Effector memory CD8-positive, alpha-beta T cell (primary cell): ENCODE measurements at places on chromosomes 12 and 14.

- no peak for DNase-seq
Observed at GRCh38 chr14:61042220-61042619, 61.2 kb downstream of the SLC38A6 start.

DNA sequence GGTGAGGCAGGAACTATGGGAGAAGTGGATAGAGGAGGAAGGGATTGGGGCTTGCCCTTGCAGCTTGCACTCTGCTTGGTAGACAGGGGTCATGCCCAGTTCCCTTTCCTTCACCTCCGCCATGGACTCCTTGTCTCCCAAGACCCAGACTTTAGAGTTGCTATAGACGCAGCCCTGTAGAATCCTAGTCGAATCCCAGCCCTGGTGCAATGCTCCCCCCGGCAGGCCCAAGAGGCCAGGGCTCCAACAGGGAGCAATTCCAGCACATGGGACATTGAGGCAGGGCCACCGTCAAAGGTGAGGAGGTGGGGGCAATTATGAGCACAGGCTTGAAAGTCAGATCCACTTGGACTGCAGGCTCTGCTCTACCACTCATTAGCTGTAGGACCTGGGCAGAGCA, 29.5 kb upstream of the BCDIN3D start:
- DNase-seq, result no peak

- no peak for DNase-seq
Observed at GRCh38 chr12:76219806-76220205, 128.4 kb downstream of the BBS10 start.

GRCh38 chr12:121278169-121279070, 18.1 kb downstream of the CAMKK2 start:
- DNase-seq, result no peak

- no peak for DNase-seq
Observed at GRCh38 chr14:94377866-94378470, 10.4 kb downstream of the SERPINA1 start.

DNA sequence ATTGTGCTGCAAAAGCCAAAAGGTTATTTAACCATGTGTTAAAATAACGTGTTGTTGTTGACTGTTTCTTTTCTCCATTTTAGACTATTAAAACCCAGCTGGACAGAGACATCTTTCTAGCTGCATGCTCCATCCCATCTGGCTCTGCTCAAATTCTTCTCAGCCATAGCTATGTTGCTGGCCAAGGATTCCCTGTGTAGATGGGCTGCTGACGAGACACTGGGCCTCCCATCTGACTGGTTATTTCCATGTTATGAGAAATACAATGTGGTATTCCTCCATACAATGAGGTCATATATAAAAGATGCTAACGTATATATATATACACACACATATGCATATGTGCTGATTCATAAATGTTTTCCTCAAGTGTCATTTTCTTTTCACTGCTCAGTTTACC, 30.1 kb downstream of the MED13L start:
- no peak for DNase-seq

- no peak for DNase-seq
Observed at GRCh38 chr12:53579545-53579955, 46.6 kb downstream of the ATF7 start.

DNA sequence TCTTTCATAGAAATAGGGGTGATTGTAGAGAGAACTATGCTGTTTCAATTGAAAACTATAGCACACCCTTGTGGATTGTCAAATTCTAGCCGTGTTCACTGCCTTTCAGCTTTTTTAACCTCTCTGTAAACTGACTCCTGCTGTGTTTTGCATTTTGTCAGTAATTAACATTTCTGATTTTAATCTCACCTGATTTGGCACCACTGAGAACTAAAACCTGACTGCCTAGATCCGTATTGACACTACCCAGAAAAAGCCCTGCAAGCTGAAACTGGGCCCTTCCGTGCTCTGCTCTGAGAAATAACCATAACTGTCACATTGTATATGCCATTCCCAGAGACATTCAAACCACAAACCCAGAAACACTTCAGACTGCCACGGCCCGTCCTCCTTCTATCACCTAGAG, 26.6 kb upstream of the ETV6 start:
- no peak for DNase-seq

GRCh38 chr14:32379447-32379846, 50.3 kb downstream of the AKAP6 start:
- DNase-seq, result no peak

- no peak for DNase-seq
Observed at GRCh38 chr14:94394581-94395207, 6.3 kb upstream of the SERPINA1 start.

GRCh38 chr12:49344486-49345050, 2.1 kb upstream of the DNAJC22 start:
- no peak for DNase-seq

GRCh38 chr12:87793131-87793530, 236.1 kb downstream of the C12orf50 start:
- no peak for DNase-seq

DNA sequence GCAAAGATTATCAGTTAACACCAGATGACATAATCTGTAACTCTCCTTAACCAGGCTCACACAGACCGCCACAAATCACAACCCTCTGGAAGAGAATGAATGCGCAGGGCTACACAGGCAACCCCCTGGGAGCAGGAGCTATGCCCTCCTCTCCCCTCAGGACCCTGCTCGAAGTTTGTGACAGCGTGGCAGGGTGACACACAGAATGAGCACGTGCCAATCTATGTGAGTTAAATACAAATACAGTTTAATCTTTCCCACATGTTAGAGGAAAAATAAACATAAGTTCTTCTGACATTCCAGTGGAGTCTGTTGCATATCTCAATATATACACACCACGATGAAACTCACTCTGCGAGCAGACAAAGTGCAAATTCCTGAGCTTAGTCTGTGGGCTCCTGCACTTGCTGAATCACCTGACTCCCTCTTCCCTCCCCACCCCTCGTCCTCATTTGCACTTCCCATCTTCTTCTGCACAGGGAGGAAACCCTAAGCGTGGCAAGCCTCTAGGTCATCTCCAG, 37.6 kb downstream of the BCAT1 start:
- no peak for DNase-seq
